ENCODE measurements at places on chromosomes 2 and 18.

- no peak for DNase-seq
Observed at GRCh38 chr18:14945984-14946383, 198.0 kb downstream of the ANKRD30B start.

GRCh38 chr2:125573432-125573831 lies 1082.5 kb upstream of the GYPC start:
- DNase-seq = no peak

DNA sequence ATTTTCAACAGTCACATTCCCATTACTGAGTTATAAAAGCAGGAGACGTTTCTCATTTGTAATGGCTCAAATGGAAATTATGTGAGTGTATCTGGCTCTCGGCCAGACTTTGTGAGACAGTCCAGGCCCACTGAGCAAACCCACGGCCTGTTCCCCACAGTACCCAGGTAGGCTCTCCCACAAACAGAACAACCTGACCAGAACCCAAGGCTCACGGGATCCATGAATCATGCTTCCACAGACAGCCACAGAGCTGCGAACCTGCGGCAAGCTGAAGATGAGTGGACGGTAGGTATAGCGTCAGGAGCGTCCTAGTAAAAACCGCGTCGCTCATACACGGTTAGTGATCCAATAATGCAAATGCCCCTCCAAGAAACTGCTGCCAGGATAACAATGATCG lies 34.2 kb downstream of the NDUFA10 start:
- no peak for DNase-seq

DNA sequence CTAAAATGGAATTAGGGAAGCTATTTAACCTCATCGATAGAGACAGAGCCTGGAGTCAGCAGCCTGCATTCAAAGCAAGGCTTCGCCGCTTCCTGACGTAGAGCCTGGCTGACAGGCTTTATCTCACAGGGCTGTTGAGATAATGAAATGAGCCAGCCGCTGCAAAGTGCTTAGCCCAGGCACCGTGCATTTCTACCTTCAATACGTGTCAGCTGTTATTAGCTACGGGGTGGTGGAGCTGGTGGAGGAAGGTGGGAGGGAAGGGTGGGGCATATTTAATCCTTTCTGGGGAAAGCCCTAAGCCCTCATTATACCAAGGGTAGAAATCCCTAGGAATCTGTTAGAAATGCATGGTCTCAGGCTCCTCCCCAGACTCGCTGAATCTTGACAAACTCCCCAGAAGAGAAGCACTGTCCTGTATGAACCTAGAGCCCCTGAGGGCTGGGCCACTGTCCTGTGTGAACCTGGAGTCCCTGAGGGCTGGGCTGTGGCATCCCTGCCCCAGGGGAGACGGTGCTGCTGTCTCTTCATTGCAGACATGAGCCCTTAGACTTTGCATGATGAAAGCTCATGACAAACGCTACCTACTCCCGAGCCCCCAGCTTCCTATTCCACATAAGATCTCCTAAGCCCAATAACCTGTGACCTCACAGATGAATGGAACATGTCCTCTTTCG lies 72.4 kb downstream of the ALPK2 start:
- no peak for DNase-seq

DNA sequence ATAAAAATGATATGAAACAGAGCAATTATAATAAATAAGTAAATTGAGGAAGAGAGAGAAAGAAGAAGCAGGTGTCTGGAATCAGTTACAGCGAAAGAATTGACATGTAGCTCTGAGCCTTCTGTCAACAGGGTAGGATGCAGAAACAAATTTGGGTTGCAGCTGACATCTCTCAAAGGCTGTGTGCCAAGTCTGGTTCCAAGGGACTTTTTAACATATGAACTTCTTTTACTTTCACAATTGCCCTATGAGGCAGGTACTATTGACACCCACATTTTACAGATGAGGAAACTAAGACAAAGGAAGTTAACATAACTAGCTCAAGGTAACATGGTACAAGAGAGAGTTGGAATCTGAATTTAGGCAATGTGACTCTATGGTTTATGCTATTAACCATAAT lies 260.0 kb downstream of the ASXL3 start:
- DNase-seq = no peak

GRCh38 chr18:62999921-63000320 lies 284.6 kb downstream of the PHLPP1 start:
- DNase-seq = no peak

DNA sequence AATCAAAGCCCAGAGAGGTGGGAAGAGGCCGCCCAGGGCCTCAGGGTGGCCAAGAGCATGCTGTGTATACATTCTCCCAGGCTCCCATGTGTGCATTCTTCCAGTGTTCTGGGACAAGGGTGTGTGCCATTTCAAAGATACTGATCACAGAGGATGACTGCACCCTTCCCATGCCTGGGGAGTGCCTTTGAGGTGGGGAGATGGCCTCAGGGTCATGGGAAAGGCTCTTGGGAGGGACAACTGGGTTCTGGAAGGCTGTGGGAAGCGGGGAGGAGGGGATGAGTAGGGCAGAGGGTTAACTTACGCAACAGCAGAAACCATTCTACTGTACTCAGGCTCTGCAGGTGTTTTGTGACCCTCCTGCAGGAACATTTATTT lies 40.9 kb downstream of the KLHL29 start:
- no peak for DNase-seq

GRCh38 chr2:242054881-242055801 lies 185.6 kb downstream of the RTP5 start:
- DNase-seq = no peak

- no peak for DNase-seq
Observed at GRCh38 chr2:134667081-134667480, 51.7 kb downstream of the TMEM163 start.

DNA sequence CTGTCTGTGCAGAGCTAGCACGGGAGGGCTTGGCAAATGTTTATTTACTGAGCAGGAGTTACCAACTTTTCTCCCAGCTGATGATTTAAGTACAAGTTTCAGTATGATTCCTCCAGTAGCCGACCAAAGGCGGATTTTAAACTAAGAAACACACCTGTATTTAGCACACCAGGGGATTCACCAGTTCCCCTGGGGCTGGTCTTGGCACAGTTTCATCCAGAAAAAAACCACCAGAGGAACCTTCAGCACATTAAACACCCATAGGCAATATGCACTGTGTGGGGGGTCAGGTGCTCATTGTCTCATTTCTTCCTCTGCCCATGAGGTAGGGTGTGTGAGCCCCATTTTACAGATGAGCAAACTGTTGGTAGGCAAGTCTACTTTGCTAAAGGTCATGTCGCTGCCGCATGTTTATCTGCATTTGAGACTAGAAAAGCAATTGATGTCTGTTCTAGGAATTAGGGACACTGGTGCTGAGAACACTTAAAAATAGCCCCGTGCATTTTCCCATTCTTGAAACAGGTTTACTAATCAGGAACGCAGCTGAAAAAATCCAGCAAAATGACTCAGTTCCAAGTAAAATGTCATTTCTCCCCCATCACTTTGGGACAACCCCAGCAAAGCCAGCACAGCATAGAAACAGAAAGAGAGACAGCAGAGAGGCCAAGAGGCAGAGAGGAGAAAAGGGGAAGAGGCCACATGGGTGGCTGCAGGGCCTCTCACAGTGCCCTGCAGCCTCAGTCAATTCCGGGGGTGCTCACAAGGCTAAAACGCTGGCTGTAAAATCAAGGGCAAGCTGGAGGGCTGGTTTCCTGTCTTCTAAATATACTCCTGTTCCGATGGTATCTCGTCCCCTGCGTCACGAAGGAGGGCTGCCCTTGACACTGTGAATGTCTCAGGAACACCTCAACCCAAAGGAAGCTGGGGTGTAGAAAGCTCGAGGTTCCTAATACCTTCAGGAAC lies 166.8 kb upstream of the ID2 start:
- DNase-seq = peak; percentile 18

- DNase-seq = no peak
Observed at GRCh38 chr18:58754544-58755068, 83.3 kb downstream of the MALT1 start.

GRCh38 chr2:236553522-236553921 lies 16.1 kb upstream of the ACKR3 start:
- no peak for DNase-seq

DNA sequence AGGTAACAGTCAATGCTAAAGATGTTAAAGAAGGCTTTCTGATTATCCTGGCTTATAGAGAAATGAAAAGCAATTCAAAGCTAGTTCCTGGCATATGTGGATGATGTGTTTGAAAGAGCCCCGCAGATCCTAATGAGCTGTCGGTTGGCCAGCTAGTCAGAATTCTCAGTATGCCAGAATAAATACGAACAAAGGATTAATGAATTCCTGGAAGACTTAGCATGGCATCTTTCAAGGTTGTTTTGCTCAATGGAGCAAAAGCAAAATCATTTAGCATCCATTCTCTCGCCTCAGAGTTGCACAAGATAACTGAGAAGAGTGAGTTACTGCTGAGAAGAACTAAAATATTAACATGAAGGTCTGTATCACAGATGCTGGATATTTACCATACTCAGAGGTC lies 307.6 kb downstream of the RIT2 start:
- no peak for DNase-seq

- DNase-seq = no peak
Observed at GRCh38 chr2:45382744-45383143, 228.3 kb downstream of the SRBD1 start.

DNA sequence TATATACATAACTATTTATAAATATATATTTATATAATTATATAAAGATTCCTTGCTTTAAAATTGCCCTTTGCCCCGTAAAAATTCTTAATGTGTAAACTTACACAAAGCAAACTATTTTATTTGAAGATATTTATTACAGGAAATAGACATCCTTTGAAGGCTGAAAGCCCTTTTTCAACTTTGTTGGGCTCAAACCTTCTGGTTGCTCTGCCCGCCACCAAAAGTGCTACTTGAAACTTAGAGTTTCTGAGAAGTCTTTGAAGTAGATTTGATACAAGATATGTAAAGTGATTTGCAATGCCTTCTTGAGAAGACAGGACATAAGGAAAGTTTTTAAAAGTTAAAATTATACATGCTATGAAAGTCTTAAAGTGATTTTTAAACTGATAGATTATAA lies 36.6 kb upstream of the METAP1D start:
- no peak for DNase-seq

GRCh38 chr2:68968221-68968620 lies 6.2 kb upstream of the GKN1 start:
- no peak for DNase-seq

- DNase-seq = no peak
Observed at GRCh38 chr2:149084924-149085795, 46.7 kb downstream of the LYPD6B start.

- DNase-seq = no peak
Observed at GRCh38 chr2:30628341-30628740, 178.9 kb downstream of the CAPN13 start.

GRCh38 chr2:12787891-12788801 lies 71.4 kb downstream of the TRIB2 start:
- DNase-seq = no peak

GRCh38 chr2:65714866-65715265 lies 282.5 kb upstream of the SPRED2 start:
- no peak for DNase-seq

GRCh38 chr18:74492259-74492658 lies 3.9 kb upstream of the CNDP2 start:
- no peak for DNase-seq

GRCh38 chr2:19490846-19491435 lies 132.5 kb upstream of the OSR1 start:
- DNase-seq = no peak

GRCh38 chr2:179455824-179456223 lies 191.2 kb upstream of the SESTD1 start:
- DNase-seq = no peak

DNA sequence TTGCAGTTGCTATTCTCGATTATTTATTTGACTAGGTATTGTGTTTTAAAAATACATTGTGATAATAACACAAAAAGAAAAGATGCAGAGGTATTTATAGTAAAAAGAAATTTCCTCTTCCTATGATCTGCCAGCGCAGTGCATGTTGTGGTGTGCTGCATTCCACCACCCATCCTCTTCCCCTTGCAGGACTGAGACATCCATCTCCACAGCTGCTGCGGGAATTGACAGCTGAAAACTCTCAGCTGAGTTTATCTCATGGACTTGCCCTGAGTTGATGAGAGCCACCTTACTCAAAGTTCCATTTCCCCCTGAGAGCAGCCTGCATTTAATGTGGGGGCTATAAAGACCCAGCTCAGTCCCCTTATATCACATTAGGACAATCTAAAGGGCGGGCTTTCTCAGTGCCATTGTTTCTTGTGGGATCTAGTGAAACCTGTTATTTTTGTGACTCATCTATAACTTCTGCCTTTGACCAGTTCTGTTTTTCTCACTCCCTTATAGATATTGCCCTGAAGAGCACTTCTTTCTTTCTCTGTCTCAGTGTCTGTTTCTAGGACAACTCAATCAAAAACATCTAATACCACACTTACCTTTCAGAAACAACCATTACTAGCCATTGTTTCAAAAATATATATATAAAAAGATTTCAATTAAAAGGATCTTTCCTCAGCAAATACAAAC lies 698.5 kb downstream of the NR4A2 start:
- DNase-seq = no peak

DNA sequence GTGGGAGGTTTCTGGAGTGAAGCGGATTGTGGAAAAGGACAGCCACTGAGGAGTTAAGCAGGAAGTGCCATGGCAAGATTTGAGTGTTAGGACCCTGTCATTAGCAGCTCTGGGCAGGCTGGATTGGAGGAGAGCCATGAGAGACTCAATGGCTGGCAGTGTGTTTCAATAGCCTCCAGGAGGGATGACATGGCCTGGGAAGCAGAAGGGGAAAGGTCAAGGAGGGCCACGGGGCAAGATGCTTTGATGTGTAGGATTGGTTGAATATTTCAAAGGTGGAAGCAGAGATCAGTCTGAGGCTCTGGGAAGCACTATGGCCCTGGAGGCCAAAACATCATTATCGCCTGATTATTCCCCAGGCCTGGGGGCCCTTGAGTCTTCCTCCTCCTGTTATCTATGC lies 229.0 kb upstream of the HS6ST1 start:
- DNase-seq = no peak

DNA sequence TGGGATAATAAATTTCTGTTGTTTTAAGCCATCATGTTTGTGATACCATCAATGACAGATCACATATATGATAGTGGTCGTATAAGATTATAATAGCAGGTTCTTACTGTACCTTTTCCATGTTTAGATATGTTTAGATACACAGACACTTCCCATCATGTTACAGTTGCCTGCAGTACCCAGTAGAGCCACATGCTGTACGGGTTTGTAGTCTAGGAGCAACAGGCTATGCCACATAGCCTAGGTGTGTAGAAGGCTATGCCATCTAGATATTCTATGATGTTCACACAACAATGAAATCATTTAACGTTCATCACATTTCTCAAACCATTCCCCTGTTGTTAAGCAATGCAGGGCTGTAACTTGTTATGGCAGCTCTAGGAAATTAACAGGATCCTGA lies 132.9 kb upstream of the SH3BP4 start:
- DNase-seq = no peak

GRCh38 chr2:110770404-110770958 lies 38.1 kb downstream of the ACOXL start:
- DNase-seq = peak; percentile 88

DNA sequence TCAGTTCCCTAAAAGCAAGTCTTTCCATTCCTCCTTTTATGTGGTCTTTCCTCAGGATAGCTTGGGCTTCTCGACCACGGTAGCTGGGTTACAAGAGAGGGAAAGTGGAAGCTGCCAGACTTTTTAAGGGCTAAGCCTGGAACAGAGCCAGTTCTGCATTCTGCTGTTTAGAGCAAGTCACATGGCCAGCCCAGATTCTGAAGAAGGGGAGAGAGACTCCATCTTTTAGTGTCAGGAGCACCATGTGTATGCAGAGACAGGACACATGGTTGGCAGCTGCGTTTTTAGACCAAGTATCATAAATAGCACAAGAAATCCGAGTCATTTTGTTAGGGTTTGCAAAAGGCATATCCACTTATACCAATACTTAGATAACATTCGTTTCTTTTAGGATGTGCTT lies 4.7 kb downstream of the HMSD start:
- peak; percentile 55 for DNase-seq

Data from thyroid gland (tissue), 4 donors.